IPS DF 6.9 (cell line): ENCODE measurements at places on chromosomes 6 and 20.

DNA sequence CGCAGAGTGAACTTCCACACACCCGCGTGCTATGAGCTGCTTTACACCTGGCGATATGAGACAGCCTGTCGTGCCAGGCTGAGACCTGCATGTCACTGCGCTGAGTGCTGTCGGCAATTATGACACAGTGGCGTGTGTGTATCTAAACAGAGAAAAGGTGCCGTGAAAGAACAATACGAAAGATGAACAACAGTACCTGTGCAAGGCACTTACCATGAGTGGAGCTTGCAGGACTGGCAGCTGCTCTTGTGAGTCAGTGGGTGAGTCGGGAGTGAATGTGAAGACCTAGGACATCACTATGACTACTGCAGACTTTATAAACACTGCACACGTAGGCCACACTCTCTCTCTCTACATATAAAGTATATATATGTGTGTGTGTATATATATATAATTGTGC, 68.5 kb upstream of the DUSP22 start:
- DNase-seq = no peak

- DNase-seq = no peak
Measured at GRCh38 chr6:27592481-27593199, 119.7 kb upstream of the ZNF184 start.

DNA sequence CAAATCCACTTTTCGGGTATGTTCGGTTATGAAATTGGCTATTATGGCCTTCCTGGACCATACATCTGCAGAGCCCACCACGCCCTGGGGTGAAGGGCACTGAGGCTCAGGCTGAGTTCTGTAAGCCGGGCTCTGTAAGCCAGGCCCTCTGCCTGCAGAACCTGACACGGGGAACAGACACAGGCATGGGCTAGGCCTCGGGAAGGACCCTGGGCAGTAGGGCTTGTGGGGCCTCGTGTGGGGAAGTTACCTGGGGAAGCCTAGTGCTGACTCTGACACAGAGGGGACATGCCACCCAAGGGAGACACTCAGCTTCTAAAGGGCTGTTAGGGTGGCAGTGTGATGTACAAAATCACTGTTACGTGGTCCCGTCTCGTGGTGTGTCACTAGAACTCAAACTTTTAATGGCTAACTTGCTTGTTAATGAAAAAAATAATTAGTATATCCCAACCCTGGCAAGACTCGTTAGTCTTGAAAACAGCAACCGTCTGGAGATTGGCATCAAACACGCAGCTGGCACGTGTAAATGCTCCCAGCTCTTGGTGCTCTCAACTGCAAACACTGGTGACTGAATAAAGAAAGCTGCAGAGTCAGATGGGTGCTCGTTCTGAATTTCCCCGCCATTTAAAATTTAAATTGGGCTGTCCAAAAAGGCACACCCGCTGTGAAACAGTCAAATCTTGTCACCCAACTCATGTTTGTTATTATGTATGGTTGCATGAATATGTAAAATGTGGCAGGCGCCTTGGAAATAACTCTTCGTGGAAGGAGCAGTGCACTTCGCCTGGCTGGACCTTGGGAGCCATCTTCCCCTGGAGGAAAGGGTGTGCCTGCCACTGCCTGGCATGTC, 23.6 kb upstream of the TCFL5 start:
- no peak for DNase-seq

GRCh38 chr6:39295611-39296011, 18.6 kb downstream of the KCNK17 start:
- no peak for DNase-seq

DNA sequence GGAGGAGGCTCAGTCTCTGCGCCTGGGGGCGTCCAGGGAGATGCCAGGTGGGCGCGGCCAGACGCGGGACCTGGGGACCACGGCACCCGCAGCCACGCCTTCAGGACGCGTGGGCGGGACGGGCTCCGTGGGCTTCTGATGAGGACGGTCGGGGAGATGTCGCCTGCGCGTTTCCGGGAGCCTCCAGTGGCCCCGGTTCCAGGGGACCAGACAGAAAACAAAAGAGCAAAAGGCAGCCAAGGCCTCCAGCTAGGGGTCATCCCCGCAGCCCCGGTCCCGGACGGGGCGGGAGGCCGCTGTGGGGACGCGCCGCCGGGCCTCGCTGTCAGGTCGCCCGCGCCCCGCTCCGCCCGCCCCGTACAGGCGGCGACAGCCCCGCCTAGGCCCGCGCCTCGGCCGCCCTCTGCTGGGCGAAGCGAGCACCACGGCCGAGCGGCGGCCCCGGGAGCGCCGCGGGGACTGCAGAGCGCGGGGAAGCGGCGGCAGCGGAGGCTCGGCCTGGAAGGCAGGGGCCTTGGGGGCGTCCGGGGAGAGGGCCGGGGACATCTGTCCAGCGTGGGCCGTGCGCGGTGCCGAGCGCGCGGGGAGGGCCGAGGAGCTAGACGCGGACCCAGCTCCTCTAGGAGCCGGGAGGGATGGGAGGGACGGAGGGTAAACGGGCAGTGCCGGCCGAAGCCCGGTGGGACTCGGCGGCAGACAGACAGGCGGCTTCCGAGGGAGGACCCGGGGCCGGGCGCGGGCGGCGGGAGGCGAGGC, 48.7 kb downstream of the TMEM242 start:
- DNase-seq = no peak

- DNase-seq = no peak
Measured at GRCh38 chr6:21277601-21278374, 315.8 kb upstream of the SOX4 start.

DNA sequence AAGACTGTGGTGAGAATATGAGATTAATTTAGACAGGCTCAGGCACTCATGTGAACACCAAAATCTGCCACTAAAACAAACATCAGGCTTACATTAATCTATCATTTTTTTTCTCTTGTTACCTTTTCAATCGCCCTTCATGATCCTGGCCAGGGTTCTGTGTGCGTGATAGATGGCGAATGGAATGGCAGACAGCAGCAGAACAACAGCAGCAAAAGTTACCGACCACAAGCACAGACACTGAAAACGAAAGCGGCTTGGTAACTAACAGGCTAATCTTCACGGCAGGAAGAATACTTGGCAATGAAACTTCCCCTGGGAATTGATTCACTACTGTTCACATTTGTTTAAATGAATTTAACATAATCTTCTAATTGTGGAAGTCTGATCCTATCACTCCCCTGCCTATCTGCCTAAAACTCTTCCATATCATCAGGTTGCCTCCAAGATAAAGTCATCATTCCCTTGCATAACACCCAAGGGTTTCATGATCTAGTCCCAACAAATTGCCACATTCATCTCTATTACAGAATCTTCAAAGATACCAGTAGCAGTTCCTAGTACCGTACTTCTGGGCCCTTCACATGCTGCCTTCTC, 28.7 kb downstream of the PTPRK start:
- no peak for DNase-seq

- DNase-seq = no peak
Measured at GRCh38 chr20:52817511-52817910, 154.6 kb upstream of the TSHZ2 start.

GRCh38 chr6:16224409-16224808, 14.0 kb upstream of the GMPR start:
- DNase-seq = no peak

DNA sequence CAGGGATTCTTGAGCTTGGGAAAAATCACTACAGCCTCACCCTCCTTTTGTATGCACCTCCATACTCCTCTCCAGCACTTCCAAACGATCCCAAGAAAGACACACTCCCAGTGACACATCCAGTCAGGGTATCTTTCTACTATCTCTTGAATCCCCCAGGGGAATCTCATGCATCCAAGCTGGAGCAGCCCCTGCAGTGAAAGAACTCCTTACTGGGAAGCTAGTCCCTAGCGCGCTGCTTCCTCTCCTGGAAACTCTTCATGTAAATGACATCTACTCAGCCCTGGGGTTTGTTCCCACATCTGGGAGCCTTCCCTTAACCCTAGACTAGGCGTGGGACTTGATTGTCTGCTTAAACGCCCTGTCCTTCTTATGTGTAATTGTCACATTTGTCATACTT, 329.1 kb upstream of the QKI start:
- no peak for DNase-seq

GRCh38 chr6:22082218-22082617, 214.6 kb downstream of the PRL start:
- DNase-seq = no peak

DNA sequence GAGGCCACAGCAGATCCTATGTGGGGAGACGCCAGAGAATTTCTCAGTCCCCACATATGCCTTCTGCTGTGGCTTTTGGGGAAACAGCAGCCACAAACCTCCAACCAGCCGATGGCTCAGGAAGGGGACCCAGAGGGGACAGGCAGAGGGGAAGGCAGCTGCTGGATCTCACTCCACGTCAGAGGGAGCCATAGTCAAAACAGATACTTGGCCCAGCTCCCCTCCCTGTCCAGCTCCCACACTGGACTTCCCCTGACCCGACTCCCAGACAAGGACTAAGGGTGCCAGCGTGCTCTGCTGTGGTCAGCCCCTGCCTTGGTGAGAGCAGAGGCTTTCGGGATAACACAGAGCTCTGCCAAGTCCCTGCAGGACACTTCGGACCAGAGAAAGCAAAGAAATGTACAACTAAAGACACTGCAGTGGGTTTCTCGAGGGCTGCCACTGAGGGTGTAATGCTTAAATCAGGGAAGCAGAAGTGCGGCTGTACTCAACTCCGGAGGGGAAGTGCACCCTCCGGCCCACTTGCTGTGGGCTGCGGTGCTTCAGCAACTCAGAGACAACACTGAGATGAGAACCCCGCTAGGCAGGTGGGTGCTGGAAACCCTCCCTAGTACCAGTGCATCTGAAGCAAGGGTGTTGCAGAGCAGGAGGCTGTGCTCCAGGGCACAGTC, 47.2 kb downstream of the RRBP1 start:
- DNase-seq = no peak

GRCh38 chr20:57087102-57087501, 179.3 kb downstream of the BMP7 start:
- no peak for DNase-seq

DNA sequence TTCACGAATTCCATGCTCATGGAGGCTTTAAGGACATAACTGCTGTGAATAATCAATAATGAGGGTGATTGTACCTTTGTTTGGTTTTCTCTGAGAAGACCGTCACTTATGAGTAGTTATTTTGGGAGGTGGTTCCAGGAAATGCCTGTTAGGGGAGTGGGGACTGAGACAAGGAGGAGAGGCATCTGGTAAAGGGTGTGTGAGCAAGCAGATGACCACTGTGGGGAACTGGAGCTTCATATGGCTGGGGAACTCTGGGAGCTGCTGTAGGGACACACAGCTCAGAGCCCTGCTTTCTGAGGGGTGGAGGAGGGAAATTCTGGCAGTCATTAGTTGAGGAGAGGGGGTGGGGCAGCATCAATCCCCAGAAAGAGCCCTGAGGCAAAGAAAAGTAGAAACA, 71.3 kb upstream of the TINAG start:
- DNase-seq = no peak

GRCh38 chr6:155276638-155277037, 12.8 kb downstream of the CLDN20 start:
- no peak for DNase-seq

DNA sequence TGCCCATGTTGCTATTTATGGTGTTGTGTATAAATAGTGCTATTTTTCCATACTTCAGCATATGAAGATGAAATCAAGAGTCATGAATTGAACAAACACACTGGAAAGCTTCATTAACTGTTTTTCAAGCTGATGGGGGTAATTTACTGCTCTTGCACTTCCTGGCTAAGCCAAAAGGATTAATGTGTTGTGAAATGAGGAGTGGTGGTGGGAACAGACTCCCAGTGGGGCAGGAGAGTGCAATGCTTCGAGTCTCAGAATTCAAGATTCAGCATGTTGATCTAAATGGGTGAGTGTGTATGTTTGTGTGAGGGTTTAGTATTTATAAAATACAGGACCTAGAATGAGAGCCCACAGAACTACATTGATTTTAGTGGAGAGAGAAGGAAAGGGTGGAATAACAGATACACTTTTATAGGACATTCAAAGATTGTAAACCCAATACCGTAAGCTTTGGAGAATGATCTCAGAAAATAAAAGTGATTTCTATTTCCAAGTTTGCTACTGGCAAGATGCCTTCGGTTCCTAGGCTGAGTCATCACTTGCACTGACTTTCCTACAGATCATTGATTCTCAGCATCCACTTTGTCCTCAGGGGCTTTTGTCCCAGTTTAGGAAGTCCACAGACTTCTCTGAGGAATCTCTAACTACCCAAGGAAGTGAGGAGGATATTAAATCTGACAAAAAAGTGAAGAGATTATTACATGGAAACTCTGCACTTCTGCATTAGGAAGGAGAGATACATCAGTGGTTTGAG, 303.6 kb downstream of the TRDN start:
- DNase-seq = no peak

GRCh38 chr20:57622201-57622570, 2.0 kb upstream of the ZBP1 start:
- DNase-seq = no peak

- DNase-seq = no peak
Measured at GRCh38 chr20:14114065-14114704, 118.9 kb downstream of the MACROD2 start.

GRCh38 chr6:108564178-108564577, 3.5 kb downstream of the FOXO3 start:
- no peak for DNase-seq

DNA sequence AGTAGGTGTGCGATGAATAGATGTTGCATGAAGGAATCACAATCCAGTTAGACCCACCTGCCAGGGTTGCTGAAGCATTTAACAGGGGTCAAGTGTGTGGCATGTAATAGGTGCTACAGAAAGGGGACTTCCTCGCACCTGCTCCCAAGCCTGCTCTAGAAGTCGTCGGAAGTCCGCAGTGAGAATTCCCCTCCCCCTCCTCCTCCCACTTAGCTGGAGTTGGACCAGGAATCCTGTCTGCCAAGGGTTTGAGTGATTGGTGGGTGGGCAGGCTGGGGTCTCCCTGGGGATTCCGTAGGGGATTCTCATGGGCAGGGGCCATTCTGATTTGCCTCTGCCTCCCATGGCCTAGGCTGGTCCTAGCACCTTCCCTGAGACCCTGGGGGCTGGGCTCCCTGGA, 10.3 kb downstream of the SCRT2 start:
- DNase-seq = no peak

DNA sequence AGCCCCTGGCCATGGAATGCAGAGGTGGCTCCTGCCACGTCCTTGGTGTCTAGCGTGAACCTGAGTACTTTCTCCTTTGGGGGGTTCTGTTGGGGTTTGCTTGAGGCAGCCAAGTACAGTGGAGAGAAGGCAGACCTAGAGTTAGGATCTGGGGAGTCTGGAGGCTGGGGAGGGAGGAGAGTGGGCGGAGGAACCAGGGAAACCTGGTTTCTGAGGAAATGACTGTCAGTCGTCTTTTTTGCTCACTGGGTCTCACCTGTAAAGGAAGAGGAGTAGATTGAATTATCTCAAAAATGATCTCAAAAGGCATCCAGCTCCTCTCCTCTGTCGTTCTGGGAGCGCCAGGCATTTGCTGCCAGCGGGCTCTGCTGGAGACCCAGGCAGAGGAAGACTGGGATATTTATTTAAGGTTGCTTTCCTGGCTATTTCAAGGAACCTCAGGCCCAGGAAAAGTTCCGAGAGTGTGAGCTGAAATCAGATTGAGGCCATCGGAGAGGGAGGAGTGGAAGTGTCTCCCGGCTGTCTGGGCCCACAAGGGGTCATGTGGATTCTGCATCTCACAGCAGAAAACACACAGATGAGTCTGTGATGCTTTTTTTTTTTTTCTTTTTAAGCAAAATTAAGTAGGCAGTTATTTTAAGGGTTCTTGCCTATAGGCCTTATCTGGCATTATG, 16.1 kb downstream of the EPB41L1 start:
- DNase-seq = no peak

- DNase-seq = no peak
Measured at GRCh38 chr6:55895972-55896730, 20.8 kb upstream of the BMP5 start.
